Activated naive CD4-positive, alpha-beta T cell treated with Interleukin-2 at 50 U/mL for 16 hours (primary cell): ENCODE measurements at places on chromosomes 12 and 14.

DNA sequence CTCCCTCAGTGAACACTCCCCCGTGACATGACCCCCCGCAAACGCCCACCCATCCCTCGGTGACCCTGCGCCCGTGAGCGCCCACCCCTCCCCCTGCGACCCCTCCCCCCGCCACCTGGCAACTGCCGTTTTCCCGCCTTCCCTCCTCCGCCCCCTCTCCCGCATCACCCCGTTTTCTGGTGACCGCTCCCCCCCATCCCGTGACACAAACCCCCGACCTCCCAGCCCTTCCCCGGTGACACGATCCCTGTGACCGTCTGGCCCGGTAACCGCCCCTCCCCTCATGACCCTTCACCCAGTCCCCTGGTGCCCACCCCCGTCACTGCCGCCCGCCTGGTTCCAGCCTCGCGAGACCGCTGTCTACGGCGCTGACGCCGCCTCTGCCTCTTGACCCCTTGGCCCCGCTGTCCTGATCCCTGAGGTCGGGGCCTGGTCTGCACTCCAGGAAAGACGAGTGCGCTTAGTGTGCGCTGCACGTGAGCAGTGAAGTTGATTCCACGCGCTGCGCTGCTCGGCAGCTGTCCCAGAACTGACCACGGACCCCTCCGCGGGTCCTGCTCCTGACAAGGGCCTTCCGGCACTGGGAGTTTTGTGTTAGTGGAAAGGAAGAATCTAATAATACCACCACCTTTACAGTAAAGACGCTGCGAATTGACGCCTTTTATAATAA lies 59.4 kb downstream of the DDX51 start:
- DNase-seq = peak; percentile 56

DNA sequence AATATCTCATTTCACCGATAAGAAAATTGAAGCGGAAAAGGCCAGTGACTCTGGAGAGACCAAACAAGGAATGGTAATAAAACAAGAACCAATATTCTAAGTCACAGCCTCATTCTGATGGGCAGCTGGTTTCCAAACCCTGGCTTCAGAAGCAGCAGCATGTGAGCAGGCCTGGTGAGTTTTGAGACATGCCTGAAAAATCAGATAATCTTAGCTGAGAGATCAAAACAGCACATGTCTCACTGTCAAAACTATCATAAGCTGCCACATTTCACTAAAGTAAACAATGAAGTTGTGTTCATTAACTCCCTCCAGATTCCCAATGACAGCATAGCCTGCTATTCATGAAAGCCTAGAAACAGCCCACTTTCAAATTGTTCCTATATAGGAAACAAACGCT lies 36.5 kb downstream of the CIT start:
- no peak for DNase-seq

DNA sequence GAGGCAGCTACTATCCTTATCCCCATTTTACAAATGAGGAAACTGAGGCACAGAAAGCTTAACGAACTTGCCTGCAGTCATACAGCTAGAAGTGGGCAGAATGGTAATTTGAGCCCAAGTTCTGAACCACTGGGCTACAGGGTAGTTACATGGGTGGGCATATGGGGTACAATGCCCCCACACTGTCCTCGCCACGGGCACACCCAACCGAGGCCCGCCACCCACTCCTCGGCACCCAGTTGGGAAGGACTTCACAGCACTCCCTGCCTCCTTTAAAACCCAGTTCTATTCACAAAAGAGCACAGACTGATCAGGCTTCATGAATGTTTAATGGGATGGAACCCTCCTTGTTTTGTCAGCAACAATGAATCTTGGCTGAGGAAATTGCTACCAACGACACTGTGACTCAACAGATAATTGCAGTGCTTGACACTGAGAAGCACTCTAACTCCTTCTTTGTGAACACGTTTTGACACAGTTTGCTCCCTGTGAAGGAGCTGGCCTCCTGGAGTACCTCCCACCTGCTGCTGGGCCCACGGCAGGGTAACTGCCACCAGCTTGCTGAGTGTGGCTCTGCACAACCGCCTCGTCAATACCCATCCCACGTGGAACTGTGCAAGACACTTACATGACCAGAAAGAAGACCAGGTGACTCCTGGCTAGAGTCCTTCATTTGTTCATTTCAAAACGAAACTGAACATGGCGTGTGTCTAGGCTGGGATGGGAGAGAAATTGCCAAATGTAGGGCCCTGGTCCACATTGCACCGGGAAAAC lies 63.5 kb downstream of the CLMN start:
- DNase-seq = no peak

DNA sequence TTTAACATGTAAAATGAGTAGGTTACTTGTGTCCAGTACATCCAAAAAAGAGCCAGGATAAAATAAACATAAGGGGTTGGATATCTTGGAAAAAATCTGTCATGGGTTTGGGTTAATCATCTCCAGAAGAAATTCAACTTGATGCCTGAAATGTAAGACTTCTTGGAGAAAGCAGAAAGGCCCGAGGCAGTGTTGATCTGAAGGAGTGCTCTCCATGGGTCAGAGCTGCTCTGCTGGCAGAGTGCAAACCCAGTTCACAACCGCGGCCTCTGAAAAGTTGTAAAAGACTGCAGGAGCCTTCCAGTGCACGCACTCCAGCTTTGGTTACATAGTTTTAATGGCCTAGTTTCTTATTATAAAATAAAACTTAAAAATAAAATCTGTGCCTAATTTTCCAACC lies 97.3 kb upstream of the ALX1 start:
- no peak for DNase-seq

DNA sequence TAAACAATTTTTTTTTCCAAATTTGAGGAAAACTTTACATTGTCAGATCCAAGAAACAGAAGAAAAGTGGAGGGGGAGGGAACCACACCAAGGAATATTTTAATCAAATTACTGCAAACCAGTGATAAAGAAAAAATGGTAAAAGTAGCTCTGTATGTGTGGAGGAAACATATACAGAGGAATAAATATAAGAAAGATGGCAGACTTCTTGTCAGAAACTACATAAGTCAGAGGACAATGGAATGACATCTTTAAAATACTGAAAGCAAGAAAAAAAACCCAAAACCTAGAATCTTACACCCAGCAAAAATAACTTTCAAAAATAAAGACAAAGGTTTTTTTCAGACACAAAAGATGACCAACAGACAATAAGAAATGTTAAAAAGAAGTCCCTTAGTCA lies 10.2 kb upstream of the LLPH start:
- no peak for DNase-seq

GRCh38 chr12:538731-539539 lies 79.2 kb downstream of the B4GALNT3 start:
- peak; percentile 8 for DNase-seq

DNA sequence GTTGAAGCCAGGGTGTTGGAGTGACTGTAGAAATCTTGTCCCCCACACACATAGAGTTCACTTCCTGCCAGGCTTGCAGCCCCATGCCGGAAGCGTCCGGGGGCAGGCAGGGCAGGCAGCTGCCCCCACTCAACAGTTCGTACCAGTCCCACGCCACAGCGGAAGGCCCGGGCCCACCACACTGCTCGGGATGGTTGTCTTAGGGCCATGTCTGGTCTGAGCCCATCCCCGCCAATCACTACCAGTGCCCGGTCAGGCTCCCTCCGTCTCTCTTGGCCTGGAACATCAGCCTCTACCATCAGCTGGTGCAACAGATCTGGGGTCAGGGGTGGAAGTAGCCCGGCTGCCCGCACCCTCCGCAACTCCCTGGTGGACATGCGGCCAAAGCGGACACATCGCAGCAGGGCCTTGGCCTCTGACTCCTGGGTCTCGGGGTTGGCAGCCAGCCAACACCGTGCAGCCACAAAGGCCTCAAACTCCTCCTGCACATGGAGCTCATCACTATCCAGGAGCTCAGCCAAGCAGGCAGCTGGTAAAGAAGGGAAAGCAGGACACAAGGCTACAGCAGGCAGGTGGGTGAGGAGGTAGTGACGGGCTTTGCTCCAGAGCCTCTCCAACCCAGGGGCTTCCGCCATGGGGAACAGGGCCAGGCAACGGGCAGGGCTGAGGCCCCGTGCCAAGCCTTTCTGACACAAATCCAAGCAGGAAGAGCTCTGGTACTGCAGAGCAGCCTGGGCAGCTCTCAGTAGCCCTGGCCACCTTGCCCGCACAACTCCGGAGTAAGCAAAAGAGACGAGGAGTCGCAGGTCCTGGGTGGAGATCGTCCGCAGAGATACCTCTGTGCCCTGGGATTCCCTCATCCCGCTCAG lies 5.9 kb downstream of the KLHL33 start:
- DNase-seq = no peak
